ENCODE measurements at places on chromosomes 16 and 17. TPM values are rescaled to one million over a fixed set of nuclear protein-coding genes. Genes with fewer than 3 reads are reported as not detected.

The SKAP1 gene
- total RNA-seq, result 2.1 TPM

The MAP2K4 gene
- 36.5 TPM for total RNA-seq

GRCh38 chr16:28202147-28202746 is 9.5 kb downstream of the XPO6 start:
- no peak for DNase-seq

- no peak for DNase-seq
Measured at GRCh38 chr17:1933875-1934715, 91.0 kb downstream of the RTN4RL1 start.

GRCh38 chr16:1723450-1724147 is 17.6 kb downstream of the MAPK8IP3 start:
- DNase-seq, result peak; percentile 60

DNA sequence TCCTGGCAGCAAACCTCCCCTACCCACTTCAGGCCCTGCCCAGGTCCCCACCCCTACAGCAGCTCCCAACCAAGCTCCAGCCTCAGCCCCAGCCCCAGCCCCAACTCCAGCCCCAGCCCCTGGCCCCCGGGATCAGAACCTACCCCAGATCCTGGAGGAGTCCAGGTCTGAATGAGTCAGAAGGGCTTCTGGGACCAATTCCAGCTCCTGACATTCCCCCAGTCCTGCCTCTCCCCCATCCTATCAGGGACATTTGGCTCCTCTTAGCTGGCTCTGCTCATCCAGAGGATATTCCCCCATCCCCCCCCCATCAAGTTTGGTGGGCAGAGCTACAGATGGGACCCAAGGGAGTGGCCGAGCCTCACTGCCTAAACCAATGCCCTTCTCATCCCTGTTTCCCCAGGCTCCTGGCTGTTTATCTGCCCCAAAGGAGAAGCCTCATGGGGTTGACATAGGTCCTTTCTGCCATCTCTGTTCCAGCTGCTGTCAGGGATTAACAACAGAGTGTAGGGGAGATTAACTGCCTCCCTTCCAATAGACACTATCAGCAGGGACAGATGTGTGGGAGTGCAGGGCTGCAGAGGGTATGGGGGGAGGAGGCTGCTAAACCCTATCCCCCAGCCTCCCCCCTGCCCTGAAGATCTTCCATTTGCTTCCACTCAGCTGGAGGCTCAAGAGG is 16.5 kb downstream of the CNTNAP1 start:
- DNase-seq, result no peak

GRCh38 chr17:733743-734142 is 1.3 kb downstream of the TLCD3A start:
- no peak for DNase-seq

The ABCC11 gene
- 0.72 TPM for total RNA-seq

- no peak for DNase-seq
Measured at GRCh38 chr16:55444754-55445485, 34.1 kb upstream of the MMP2 start.

GRCh38 chr17:6651919-6652452 is 424 bp downstream of the C17orf100 start:
- no peak for DNase-seq

DNA sequence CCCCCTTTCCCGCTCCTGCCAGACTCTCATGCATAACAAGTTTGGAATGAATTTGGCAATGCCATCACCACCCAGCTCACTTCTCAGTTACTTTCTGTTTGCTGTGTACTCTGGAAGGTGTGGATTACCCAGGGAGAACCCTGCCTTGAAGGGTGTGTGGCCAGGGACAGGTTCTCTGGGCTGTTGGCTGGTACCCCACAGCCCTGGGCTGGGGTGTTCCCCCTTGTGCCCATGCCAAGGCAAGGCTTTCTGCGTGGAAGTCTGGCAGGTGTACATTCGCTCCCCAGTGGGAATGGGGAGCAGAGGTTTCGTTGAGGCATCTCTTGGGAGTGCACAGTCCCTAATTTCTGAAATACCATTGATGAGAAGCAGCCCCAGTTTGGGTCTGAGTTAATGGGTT is 187.7 kb downstream of the CCDC182 start:
- DNase-seq, result no peak

- DNase-seq, result peak; percentile 56
Measured at GRCh38 chr17:63697341-63698286, 2.3 kb downstream of the LIMD2 start.

The JMJD6 gene
- 25.6 TPM for total RNA-seq

DNA sequence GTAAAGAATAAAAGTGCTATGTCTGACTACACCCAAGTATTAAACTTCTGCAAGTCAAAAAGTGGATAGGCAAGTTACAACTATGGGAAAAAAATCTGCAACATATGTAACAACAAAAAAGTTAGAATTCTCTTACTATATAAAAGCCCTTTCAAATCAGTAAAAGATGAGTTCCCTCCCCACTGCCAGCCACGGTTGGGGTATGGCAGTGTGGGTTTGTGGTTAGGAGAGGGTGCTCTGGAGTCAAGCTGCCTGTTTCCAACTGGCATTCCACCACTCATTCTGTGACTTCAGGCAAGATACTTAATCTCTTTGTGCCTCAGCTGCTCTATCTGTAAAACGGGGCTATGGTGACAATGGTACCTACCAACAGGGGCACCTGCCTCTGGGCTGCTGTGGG is 26.6 kb upstream of the MFSD6L start:
- no peak for DNase-seq

DNA sequence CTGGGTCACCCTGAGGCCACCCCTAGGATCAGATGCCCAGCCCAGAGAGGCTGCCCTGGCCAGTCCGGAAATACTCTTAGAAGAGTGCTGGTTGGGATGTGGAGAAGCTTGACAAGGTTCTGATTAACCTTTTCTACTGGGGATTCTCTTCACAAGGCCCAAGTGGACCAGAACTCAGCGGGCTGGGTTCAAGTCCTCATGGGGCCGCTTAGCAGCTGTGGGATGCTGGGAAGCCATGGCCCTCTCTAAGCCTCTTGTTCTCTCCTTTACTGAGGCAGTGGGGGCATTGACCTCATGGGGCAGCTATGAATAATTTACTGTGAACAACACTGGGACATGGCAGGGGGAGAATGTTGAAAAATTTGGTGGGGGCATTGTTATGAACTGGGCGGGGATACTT is 92.8 kb downstream of the CYLD start:
- DNase-seq, result no peak

GRCh38 chr16:88805340-88805715 is 1.7 kb downstream of the CDT1 start:
- no peak for DNase-seq

The CCDC154 gene
- 2.4 TPM for total RNA-seq

DNA sequence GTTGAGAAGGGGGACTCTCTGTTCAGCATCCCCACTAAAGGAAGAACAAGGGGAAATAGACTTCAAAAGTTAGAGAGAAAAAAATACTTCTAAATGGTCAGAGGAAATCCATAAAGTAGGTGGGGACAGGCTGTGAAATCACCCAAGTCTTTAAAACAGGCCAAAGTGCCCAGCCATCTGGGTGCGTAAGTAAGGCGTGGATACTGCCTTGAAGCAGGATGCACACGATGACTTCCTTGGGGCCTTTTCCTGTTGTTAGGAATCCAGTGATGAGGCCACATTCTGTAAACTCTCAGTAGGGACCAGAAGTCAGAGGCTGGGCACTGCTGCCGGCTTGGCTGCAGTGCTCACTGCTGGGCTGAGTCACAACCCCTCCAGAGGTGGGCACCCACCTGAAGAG is 9.2 kb downstream of the AXIN2 start:
- DNase-seq, result no peak

GRCh38 chr16:49964973-49965372 is 60.1 kb upstream of the CNEP1R1 start:
- no peak for DNase-seq

DNA sequence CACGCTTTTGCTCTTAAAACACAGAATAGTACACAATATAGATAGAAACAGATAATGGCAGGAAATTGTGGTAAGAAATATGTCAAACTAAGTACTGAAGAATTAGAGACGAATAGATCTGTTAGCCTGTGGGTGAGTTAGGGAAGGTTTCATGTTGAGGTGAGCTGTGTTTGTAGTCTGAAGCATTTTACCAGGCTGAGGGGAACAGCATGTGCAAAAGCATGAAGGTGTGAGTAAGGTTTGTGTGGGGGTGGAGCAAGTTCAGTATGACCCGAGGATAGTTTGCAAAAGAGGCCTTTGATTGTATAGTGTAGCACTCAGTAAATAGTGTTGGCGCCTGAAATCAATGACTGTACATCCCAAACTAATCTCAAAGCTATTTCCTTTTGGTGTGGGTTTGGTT is 13.8 kb downstream of the IGSF6 start:
- no peak for DNase-seq

DNA sequence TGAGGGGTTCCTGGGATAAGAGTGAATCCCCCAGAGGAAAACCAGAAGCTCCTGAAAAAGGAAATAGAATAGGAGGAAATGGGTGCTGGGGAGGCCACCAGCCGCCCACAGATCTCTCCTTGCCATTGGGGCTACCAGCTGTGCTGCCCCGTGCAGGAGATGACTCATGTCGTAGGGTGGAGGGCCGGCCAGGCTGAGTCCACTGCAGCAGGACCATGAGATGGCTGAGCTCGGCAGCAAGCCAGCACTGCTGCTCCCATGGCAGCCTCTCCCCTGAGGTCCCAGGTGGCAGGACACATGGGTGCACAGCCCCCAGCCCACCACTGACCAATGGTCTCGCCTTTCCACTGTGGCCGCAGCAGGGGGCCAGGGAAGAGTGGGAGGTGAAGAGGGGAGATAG is 95.5 kb downstream of the GNAO1 start:
- no peak for DNase-seq

The MT4 gene
- total RNA-seq, result not detected

The CCL8 gene
- not detected for total RNA-seq

The TTC19 gene
- 29.6 TPM for total RNA-seq

DNA sequence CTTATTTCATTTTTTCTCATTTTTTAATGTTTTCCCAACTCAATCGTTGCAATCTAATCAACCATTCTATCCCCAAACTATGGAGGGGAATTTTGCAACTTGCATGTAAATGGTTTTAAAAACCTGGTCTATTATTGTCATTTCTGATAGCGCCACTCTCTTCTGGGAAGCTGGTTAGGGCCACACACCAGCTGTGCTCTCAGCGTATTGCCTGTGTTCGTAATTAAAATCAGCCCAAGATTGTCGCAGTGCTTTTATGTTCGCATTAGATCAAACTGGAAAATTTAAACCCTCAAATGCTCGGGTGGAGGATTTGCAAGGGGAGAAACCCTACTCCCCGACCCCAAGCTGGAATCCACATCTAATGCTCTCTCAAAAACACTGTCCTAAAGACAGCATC is 123.5 kb upstream of the CACNG5 start:
- no peak for DNase-seq

DNA sequence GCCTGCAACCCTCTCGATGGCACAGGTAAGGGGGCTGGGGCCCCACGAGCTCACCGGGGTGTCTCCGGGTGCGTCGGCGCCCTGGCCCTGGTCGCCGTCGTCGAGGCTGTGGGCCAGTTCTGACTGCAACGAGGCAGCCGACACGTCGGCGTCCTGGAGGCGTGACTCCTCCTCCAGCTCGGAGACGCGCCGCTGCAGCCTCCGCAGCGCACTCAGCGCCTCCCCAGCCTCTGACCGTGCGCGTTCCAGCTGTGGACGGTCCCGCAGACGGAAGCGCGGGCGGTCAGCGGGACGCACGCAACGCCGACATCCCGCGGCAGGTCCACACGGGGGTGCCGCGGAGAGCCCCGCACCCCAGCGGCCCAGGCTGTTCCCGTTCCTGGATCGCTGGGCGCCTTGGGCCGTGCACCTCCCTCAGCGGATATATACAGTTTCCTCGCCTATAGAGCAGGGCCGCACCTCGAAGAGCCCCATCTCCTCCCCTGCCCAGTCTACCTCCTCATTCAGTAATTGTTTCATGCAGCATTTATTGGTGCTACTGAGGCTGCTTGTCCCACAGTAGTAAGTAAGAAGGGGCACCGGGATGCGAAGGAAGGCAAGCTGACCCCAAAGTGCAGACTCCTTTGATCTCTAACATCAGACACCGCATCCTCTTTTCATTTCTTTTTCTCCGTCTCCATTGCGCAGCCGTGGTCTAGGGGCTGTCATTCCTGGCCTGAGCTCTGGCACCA is 5.8 kb downstream of the THOC6 start:
- DNase-seq, result no peak

DNA sequence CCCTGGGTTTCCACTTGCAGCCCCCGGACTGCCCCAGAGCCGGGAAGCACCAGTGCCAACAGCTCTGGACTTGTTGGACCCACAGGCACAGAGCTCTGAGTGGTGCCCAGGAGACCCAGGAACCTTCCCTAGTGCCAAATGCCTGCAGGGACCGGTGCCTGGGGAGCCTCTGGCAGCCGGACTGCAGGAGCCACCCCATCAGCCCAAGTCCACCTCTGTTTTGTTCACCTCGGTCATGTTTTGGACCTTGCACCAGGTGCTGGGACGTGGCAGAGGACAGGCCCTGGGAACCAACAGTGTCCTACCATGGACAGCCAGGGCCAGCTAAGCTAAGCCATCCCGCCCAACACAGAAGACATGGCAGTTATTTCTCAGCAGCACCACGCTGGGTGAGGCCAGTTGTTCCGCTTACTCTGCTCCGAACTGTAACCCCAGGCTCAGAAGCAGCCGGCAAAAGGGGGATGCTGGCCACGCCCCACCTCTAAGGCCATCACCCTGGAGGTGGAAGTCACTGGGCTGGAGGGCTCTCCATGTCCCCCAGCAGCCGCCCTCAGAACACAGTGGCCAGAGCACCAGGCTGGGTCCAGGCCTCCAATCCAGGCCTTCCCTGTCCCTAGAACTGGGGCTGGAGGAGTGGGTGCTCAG is 79.8 kb downstream of the AMFR start:
- DNase-seq, result no peak

- DNase-seq, result no peak
Measured at GRCh38 chr16:88491560-88492310, 38.7 kb downstream of the ZFPM1 start.
